ENCODE measurements at places on chromosomes 12 and 14.
A peak's percentile ranks its signal among the peaks of the same experiment; 100 is the strongest.

DNA sequence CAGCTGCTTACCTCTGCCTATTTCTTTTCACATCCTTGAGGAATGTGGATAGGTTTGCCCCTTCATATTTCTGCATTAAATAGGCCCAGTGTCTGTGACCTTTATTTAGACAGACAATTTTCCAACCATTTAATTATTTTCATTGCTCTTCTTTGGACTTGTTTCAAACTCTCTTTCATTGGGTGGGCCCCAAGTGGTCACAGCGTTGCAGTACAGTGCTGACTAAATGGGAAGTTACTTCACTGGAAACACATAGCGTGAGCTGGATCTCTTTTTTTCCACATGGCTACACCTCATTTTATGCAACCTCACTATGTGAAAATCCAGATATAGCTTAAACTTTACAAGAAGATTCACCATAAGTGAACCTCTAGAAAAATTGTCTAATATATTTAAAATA lies 438.9 kb downstream of the ADAMTS20 start:
- no peak for DNase-seq

GRCh38 chr12:21054334-21054733 lies 76.7 kb upstream of the SLCO1B1 start:
- DNase-seq, result no peak

DNA sequence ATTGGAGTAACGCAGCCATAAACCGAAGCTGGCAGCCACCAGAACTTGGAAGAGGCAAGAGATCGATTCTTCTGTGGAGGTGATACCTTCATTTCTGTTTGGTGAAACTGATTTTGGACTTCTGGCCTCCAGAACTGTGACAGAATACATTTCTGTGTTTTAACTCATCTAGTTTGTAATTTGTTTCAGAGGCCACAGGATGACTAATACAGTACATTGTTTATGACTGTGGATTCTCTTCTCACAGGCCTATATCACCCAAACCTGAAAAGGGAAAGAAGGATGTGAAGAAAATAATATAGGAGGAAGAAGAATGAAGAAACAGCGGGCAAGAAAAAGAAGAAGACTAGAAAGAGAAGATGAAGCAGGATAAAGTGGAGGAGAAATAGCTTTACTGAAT lies 263.8 kb upstream of the DIO2 start:
- DNase-seq, result no peak

GRCh38 chr14:99986396-99986795 lies 78.8 kb upstream of the EVL start:
- DNase-seq, result no peak

DNA sequence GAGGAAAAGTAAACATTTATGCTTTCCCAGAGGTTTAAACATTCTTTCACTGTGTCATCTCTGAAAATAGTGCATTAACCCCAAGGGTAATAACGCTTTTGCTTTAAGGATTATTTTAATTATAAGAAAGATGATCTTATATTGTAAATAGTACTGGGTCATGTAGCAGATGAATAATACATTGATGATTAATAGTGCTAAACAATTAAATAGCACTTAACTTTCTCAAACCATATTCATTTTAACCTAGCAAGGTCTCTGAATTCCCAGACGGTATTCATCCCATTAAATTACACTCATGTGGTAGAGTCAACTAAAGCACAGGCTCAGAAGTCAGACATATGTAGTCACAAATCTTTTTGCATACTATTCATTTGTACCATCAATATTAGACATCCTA lies 115.6 kb upstream of the FAR2 start:
- DNase-seq, result no peak

DNA sequence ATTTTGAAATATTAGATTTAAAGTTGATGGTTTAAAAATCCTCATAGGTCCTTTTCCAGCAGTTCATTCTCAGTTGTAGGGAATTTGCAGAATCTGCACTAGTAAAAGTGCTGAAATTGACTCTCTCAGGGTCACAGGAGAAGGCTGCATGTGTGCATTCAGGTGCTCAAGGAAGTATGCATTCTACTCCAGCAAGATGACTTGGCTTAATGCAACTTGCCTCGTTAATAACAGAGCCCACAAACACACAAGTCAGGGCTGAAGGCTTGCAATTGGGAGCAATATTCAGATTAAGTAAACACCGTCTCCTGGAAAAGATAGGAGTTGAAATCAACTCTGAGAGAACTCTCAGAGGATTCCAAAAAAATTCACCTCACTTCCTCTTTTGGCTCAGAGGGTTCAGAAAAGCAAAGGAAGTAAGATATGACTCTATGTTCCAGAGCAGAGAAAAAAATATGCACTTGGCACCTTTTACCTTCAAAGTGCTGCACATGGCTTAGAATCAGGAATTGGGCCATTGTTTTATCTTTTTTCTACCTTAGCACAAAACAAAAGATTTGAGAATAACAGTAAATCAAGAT lies 406.3 kb upstream of the DCN start:
- DNase-seq, result no peak

DNA sequence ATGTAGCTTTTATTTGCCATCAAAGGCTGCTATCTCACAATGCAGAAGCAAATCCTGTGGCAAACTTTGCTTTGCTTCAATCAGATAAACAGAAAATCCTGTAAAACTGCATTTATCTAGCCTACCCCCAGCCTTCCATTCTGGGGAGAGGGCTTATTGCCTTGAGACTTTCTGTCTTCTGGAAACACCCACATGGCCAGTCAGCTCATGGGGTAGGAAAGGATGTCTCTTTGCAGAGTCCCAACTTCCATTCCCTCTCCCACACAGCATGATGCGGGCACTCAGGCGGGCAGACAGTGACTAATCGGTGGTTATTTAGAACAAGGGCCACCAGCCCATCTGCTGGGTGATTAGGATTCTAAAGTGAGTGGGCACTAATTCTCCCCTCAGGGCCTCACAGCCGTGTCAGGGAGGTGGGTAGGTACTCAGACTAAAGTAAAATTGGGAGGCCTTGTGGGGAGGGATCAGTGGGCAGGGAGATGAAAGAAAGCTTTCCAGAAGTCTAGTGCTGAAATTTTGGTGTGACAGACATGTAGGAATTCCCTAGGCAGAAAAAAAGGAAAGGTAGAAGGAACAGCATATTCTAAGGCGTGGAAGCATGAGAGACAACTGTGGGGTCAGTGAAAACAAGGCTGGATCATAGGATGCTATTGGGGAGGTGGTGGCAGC lies 720.5 kb downstream of the VRK1 start:
- DNase-seq, result no peak

DNA sequence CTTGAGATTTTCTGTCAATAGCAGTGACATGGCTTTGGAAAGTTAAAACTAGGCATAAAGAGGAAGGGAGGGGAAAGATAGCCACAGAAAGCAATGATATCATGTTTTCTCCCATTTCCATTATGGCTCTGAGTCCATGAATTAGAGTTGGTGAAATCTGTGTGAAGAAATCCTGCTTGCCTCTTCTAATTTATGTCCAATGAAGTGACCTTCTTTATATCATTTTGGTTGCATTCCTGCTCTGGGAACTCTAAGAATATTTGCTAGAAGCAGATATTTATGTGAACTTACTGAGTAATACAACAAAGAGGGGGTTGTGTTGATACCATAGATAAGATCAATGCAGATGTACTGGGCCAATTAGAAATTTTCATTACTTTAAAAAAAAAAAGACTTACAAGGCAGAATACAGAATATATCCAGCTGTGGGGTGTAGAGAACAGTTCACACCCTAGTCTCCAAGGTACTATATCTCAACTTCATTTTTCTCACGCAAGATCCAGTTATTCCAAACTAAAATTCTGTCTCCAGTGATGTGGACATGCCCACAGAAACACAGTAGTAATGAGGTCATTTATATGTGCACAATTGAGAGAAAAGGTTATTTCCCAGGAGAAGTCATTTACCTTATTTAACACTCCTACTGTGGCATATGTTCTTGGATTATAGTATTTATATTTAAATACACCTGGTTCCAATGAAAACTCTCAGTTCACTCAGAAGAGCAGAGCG lies 51.5 kb upstream of the KCNJ8 start:
- no peak for DNase-seq

- no peak for DNase-seq
These were observed 41.2 kb downstream of the APOBEC1 start for GRCh38 chr12:7624478-7624877.

DNA sequence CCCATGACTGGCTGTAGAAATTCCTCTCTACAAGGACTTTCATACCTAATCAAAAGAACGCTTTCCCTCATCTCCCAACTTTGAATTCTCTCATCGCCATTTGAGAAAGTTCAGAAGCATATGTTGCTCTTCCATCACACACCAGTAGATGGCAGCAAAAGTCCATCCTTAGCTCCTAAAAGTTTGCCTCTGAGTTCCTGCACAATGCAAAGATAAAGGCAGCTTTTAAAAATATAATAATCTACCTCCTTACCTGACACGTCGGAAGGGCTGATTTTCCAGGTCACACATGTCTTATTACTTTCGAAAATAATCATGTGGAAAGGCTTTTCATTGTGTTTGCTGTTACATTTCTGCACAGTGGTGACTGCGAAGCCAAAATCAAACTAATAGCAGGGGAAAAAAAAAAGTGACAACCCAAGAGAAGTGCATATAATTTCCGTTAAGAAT lies 456.7 kb upstream of the SEL1L start:
- DNase-seq, result peak; percentile 1

DNA sequence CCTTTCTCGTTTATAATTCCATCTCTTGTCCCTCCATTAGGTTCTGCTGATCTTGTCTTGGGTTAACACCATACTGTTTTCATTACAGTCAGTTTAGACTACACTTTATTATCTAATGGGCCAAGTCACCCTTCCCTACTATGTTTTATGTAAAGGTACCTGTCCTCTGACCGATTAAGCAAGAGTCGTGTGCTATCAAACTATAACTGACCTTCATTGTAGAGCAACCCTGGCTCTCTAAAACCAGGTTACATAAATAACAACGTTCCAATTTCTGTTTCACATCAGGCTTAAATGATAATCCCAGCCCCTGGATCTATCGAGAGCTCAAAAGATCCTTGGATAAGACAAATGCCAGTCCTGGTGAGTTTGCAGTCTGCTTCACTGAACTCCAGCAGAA lies 16.7 kb downstream of the OAS2 start:
- DNase-seq, result no peak

GRCh38 chr14:91780452-91780851 lies 48.6 kb upstream of the CATSPERB start:
- no peak for DNase-seq

GRCh38 chr12:49902399-49903350 lies 1.0 kb downstream of the FAIM2 start:
- DNase-seq, result no peak

GRCh38 chr12:22856178-22856577 lies 231.2 kb downstream of the ETNK1 start:
- DNase-seq, result no peak

- DNase-seq, result no peak
These were observed 37.0 kb upstream of the CMKLR1 start for GRCh38 chr12:108375986-108376663.

DNA sequence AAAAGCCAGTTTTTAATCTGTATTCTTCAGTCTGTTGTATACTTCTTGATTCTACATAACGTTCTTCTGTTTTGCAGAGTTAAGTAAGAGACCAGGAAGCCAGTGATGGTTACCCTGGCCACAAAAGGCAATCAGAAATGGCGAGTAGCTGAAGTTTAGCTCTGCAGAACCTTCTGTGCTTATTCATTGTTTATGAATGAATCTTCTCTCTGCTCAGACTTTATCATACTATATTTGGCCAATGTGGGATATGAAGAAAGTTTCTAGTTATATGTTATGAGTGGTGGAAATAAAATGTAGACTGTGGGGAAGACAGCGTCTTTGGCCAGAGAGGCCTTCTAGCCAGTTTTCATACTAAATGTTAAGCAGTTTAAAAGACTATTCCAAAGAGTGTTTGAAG lies 249.9 kb upstream of the RGS6 start:
- DNase-seq, result no peak

DNA sequence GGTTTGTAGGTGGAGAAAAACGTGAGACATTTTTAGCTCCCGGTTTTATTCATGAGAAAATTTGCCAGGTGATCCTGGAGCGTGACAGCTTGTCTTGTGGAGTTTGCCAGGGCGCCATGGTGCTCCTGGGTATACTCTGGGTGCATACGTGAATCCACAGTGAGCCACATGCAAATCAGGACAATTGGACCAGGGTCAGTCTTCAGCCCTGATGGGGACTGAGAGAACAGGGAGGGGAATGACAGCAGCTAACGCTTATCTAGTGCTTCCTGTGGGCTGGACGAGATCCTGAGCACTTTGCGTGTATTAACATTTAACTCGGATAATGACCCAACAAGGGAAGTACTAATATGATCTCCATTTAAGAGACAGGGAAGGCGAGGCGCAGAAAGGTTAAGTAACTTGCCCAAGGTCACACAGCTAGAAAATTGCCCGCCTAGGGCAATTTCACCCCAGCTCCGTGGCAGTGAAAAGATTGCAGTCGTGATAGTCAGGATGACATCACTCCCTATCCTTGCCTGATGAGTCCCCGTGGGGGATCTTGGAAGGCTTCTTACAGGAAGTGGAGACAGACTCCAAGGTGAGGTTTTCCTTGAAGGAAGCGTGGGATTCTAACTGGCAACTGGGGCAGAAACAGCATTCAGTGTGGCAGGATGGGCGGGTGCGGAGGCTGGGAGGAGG lies 118.4 kb upstream of the NCOR2 start:
- no peak for DNase-seq

GRCh38 chr14:81427348-81428058 lies 27.4 kb upstream of the STON2 start:
- DNase-seq, result no peak

GRCh38 chr14:100576091-100577085 lies 10.8 kb downstream of the BEGAIN start:
- DNase-seq, result no peak

GRCh38 chr14:60641742-60642269 lies 7.5 kb downstream of the SIX1 start:
- DNase-seq, result no peak

- DNase-seq, result no peak
These were observed 268.3 kb downstream of the TMTC2 start for GRCh38 chr12:82955043-82955442.

DNA sequence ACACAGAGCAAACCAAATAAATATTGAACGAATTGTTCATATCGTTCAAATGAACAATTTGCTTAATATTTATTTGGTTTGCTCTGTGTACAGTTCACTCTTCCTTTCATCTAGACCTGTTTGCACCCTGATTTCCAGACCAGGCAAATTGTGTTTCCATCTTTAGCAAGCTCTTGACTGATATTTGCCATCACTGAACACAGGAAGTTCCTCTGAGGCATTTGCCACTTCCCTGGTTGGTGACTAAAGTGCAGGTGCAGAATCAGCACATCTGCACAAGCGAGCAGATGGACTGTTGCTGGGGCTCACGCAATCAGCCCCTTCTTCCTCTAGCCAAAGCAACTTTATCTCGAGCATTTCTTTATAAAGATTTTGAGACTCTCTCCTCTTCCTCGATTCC lies 112.9 kb downstream of the DAAM1 start:
- no peak for DNase-seq

Measured in activated CD8-positive, alpha-beta memory T cell treated with anti-CD3 and anti-CD28 coated beads for 4 hours (primary cell).